ENCODE measurements at places on chromosomes 7 and 10.

- DNase-seq = no peak
These were observed 92.6 kb downstream of the JAZF1 start for GRCh38 chr7:28088032-28088431.

DNA sequence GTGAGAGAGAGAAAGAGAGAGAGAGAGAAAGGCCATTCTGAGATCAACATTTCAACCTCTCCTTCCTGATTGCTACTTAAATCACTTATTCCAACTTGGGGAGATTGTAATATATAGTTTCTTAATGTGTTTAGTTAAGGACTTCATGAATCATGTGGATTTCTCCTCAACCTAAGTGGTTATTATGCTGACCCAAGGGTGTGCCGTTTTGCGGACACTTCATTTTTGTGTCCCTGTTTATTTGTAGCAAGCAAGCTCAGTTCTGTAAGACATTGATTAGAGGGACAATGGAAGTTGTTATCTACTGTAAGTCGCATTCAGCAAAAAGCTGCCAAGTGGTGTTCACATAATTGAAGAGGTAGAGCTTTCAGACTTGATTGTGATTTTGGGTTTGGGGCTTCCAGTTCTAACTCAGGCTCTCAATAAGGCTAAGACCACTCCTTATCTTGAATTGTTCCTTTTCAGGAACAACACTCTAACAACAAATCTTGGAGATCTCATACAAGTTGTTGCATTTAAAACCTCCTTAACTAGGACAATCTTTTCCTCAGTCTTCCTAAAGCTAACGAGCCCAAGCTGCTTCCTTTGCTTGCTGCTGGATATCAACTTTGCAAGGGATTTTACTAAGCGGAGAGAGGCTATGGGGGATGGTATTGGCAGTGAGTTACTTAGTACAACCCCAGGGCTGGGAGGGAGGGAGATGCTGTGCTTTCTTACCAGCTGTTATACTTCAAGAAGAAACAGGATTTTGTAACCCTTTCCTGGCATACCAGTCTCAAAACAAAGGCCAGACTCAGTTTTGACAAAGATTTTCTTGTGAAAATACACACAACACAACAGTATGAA, 19.8 kb upstream of the COL1A2 start:
- no peak for DNase-seq

DNA sequence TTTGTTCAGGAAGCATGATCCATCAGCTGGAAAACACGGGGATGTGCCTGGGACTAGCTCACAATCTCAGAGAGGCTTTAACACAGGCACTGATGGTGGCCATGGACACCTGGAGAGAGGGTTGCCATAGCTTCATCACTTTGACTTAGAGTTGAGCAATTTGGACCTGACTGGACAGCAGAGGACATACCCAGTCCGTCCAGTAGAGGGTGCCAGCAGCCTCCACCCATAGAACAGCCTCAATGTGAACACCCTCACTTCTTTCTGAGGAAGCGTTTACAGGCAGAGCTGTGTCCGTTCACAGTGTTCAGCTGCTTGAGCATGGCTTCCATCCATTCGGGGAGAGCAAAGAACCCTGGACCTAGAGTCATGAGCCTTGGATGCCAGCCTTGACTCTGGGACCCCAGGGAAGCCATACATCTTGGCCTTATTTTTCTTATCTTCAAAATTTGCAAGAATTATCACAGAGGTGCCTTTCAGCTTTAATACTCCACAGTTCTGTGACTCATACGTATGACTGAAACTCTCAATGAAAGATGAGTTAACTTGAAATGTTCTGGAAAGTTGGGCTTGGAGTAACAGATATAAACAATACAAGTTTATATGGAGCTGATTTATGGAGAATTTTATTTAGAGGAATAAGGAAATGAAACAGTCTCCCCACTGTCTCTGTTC, 302.9 kb upstream of the PODXL start:
- DNase-seq = no peak

GRCh38 chr10:12822126-12822892, 179.2 kb downstream of the CCDC3 start:
- DNase-seq = no peak
